ENCODE measurements at places on chromosomes 1 and 21.

DNA sequence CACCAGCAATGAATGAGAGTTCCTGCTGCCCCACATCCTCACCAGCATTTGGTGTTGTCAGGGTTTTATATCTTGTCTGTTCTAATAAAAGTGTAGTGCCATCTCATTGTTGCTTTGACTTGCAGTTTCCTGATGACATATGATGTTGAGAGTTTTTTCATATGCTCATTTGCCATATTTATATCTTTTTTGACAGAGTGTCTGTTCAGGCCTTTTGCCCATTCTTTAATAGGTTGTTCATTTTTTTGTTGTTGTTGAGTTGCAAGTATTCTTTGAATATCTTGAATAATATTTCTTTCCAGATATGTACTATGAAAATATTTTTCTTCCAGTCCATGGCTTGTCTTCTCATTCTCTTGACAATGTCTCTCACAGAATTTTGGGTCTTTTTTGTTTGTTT lies 111.7 kb upstream of the KCNJ15 start:
- no peak for DNase-seq

- no peak for DNase-seq
Observed at GRCh38 chr1:162846256-162847212, 14.4 kb downstream of the CCDC190 start.

DNA sequence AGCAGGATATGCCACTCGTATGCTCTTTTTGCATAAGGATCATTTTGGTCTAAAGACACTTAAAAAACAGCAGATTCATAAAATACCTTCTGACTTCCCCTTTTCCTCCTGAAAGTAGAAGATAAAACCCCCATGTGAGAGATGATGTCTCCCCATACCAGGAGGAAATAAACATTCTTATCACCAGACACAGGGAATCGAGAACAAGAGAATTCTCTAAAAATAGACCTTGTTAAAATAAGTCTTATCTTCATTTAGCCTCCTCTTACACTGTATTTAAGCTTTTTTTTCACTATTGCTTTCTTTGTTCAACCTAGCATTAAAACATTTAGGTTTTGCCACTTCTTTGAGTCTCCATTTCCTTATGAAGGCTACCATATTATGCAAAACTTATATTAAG lies 709.3 kb downstream of the KCNT2 start:
- DNase-seq = no peak

- no peak for DNase-seq
Observed at GRCh38 chr1:237834461-237834860, 56.3 kb downstream of the ZP4 start.

- no peak for DNase-seq
Observed at GRCh38 chr1:114130846-114131525, 22.7 kb downstream of the SYT6 start.

DNA sequence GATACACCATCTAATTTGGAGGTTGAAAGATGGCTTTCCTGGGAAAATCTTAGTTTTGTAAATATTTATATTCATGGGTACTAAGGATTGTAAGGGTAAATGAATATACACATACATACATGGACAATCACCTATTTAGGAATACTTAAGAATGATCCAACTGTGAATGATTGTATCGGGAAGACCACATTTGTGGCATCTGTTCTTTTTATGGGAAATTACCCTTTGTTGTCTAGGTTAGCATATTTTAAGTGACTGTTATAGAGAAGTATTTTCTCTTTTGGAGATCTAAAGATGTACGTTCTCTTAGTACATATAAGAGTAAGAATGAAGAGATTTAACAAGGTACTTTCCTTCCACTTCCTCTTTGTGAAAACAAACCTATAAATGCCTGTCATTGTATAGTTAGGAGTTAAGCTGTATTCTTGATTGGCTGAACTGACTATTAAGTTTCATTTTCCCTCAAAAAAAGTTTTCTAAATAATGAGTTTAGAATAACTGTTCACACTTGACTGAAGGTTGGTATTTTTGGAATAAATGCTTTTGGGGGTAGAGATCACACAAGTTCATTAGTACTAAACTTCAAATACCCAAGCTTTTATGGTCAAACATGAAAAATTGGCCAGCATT lies 26.7 kb downstream of the SNX7 start:
- no peak for DNase-seq

- DNase-seq = no peak
Observed at GRCh38 chr1:91877574-91878208, 8.3 kb downstream of the TGFBR3 start.

DNA sequence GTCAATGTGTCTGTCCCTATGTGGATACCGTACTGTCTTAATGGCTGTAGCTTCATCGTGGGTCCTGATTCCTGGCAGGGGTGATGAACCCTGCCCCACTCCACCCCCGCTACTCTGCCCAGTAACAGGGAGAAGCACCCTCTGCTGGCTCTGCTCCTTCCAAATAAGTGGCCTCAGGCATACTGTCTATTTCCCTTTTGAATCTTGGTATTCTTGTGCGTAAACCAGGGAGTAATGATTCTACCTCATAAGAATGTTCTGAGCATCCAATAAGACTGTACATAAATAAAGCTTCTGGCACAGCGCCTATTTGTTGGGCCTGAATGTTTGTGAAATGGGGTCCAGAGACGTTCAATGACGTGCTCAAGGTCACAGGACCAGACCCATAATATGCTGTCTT lies 35.2 kb upstream of the CTPS1 start:
- DNase-seq = no peak

- DNase-seq = no peak
Observed at GRCh38 chr1:235067396-235068157, 61.1 kb downstream of the TOMM20 start.

GRCh38 chr1:216210081-216210480 lies 213.2 kb downstream of the USH2A start:
- no peak for DNase-seq

DNA sequence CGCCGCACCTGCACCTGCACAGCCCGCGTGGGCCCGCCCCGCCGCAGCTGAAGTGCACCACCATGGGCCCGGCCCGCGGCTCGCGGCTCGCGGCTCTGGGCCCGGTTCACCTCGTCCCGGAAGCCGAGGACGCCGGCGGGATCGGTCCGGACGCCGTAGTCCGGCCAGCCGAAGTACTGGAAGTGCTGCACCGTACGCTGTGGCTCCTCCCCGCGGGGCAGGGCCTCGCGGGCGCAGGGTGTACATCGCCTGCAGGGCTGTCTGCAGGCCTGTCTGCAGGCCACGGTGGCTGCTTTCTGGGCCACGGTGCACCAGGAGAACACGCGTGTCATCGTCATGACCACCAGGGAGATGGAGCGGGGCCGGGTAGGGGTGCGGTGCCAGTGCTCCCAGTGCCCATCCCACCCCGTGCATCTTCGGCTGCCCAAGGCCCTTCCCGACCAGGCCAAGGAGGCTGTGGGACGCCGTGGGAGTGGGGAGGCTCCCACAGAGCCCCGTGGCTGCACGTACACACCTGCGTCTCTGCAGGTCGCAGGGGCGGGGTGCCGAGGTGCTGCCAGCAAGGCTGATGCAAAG lies 6.7 kb downstream of the RNF223 start:
- no peak for DNase-seq

- DNase-seq = peak; percentile 48
Observed at GRCh38 chr1:181152892-181153633, 64.6 kb downstream of the IER5 start.

- DNase-seq = no peak
Observed at GRCh38 chr1:32761253-32761877, 55.8 kb downstream of the YARS1 start.

- no peak for DNase-seq
Observed at GRCh38 chr1:44553771-44554170, 120.5 kb downstream of the TMEM53 start.

DNA sequence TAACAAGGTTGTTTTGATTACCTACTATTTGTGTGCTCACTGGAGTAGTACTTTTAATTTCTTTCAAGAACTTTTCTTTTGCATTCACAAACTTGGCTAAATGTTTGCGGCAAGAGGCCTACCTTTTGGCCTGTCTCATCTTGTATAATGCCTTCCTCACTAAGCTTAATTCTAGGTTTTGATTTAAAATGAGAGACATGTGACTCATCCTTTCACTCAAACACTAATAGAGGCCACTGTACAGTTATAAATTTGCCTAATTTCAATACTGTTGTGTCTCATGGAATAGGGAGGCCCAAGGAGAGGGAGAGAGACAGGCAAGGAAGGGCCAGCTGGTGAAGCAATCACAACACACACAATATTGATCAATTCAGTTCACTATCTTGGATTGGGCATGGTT lies 66.1 kb downstream of the ZNF644 start:
- DNase-seq = no peak

DNA sequence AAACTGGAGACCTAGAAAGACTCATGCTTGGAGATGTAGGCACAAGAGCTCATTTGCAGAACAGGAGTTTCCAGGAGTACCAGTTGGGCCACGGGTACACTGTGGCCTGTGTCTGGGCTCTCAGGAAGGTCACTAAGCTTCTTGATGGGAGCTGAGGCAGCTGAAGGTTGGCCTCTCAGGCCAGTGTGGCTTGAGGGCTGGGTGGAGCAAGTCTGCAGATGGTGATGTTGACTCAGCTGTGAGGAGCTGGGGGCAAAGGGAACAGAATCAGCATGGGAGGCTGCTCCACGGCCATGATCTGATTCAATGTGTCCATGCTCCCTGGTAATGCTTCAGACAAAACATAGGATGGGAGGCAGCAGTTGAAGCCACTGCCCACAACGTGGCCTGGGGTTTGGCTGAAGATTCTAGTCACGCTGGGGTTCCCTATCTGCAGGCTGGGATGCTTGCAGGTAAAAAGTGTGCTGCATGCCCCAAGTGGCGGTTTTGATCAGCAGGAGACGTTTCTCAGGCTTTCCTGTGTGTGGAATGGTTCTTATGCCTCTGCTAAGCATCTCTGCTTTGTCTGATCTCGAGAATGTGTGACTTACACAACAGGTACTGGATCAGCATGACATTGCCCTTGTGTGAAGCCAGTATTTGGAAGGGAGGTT lies 15.4 kb upstream of the TENT5C start:
- DNase-seq = no peak
